GM12864 (cell line): ENCODE measurements at places on chromosomes 4 and X.

DNA sequence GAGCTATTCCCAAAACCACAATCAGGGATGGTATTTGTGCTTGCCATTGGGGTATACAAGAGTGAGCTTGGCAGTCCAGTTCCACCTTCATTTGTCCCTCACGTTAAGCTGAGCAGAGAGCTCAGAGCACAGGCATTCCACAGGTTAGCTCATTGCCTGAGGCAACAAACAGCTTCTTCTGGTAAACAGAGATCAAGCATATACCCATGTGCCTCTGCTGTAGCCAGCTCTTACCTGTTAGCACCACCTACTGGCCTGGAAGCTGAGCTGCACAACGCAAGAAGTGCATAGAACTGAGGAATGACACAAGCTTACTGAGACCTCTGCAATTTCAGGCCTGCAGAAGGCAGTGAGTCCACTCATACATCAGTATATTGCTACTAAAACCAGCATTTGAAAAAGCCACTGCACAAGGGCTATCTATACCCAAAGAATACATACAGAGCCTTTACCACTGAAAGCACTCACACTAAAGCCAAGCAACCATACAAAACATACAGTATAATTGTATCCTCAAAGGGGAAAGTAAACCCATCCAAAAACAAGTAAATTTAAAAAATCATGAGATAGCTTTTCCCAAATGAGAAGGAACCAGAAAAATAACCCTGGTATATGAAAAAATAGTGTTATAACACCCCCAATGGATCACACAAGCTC lies 258.3 kb upstream of the GABRA2 start:
- DNase-seq: peak; percentile 8

DNA sequence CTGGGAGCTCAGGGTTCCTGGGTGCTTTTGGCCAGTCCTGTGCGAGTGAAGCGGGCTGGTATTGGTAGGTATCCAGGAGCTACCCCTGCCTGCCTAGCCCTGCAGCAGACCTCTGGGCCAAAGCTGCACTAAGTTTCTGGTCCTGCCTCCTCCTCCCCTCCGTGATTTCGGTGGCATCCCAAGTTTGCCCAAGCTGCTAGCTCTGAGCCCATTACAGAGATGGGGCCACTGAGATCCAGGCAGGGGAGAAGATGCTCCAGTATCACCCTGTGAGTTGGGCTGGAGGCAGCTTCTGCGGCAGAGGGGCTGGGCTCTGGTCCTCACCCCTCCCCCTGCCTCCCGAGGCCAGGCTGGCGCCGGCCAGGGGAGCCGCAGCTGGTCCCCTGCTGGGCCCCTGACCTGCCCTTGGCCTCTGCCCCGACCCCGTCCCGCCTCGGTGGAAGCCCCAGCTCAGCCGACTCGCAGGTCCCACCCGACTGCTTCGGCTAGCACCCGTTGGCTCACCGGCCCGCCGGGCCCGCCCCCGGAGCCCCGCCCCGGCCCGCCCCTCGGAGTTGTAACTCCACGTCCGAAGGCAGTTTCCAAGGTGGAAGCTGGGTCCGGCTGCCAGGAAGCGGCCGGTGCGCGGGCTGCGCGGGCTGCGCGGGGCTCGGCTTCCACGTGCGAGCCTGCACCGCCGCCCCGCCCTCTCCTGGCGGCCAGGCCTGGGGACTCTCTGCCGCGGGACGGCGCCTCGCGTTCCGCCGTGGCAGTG lies at the start of gene DUSP9:
Gene DUSP9 (plus strand): TSS at position 584 of the 754 bp plus-strand sequence. CDS start 751 bp downstream, outside the sequence.
- DNase-seq: no peak

GRCh38 chr4:28654618-28655017 lies 1794.0 kb downstream of the STIM2 start:
- no peak for DNase-seq

DNA sequence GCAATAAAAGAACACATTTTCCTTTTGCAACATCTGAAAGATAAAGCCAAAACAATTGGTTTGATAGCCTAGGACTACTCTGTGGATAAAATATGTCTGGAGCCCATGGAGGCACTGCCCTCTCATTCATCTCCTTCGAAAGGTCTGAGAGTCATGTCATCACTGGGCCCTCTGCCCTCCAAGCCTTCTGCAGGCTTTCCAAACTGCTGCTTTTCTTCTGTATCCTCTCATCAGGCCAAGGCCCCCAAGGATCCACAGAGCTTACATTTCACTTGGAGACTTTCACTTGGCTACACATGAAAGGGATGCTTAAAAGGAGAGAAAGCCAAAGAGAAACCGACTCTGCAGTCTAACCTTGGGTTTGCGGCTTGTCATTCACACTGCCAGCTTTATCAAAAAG lies 109.9 kb downstream of the SH3RF1 start:
- no peak for DNase-seq

DNA sequence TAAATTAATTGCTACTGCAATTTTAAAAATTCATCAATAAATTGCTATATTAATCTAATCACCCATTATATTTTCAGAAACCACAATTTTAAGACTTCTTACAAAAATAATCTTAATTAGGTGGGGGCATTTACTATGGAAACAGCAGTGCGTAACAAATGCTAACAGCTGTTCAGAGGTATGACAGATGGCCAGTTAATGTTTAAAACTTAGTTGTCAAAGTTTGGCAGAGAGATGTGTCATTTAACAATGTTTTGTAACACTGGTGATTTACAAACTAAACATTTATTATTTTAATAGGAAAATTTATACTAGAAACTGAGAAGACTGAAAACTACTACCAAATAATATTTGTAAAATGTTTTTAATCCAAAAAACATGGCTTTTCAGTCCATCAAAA lies 85.2 kb upstream of the GPR34 start:
- no peak for DNase-seq

GRCh38 chr4:2722033-2722432 lies 34.1 kb downstream of the TNIP2 start:
- no peak for DNase-seq

- DNase-seq: no peak
These were observed 480.2 kb downstream of the FAT4 start for GRCh38 chr4:125794989-125795388.

- no peak for DNase-seq
These were observed 304.9 kb upstream of the KLF3 start for GRCh38 chr4:38359113-38359512.

DNA sequence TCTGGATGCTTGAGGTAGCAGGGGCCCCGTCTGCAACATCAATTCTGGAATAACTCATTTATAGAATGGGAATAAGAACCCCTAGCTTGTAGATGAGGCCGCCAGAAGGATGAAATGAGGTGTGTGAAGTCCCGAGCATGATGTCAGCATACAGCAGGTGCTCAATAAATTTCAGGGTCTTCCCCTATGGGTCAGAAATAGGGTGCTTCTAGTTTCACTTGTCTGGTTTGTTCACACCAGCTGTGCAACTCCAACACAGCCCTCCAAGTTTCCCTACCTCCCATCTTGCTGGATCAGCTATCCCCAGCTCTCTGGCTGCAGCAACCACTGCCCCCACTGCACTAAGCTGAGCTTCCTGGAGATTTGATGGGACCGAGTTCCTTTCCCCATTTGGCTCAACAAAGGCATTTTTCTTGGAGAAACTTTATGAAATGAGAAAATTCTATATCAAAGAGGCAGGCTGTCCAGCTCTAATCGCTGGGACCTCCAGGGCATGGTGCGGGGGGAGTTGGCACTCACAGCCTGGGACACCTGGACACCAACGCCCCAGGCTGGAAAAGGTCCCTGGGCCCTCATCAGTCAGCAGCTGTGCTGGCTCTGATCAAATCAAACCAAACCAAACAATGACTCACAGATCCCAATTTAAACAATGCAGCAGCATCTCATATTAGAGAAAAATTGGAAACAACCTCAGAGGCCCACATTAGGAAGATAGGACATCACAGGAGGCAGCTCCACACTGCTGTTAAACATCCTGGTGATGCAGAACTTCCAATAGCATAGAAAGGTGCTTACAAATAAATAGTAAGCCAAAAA lies 13.3 kb downstream of the SLC2A9 start:
- DNase-seq: no peak

- no peak for DNase-seq
These were observed 14.1 kb downstream of the ACSL1 start for GRCh38 chr4:184811526-184812198.

DNA sequence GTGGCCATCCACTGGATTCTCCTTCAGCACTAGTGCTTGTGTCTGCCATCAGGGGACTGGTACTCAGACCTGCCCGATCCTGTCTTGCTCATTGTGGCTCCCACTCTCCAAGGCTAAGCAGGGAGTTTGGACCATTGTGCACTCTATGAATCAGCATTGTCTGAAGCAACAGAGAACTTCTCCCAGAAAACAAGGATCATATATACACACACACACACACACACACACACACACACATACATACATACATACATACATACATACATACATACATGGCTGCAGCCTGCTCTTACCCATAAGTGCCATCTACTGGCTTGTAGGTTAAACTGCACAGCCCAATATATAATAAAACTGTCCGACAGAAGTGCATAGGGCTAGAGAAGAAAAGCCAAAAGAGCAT lies 345.3 kb upstream of the LCORL start:
- peak; percentile 13 for DNase-seq

- DNase-seq: no peak
These were observed 407.9 kb upstream of the AADAT start for GRCh38 chr4:170497689-170498088.
